ENCODE measurements at places on chromosomes 12 and 14. TPM values are rescaled to one million over a fixed set of nuclear protein-coding genes. Genes with fewer than 3 reads are reported as not detected.

MDM1 gene
- total RNA-seq = 28.2 TPM

ARHGDIB gene
- 1.5 TPM for total RNA-seq

TMEM19 gene
- 31.1 TPM for total RNA-seq

PPP1R36 gene
- total RNA-seq = 1.1 TPM

MANSC4 gene
- not detected for total RNA-seq

ACOT4 gene
- 1.8 TPM for total RNA-seq

ISM2 gene
- not detected for total RNA-seq

FAM161B gene
- total RNA-seq = 5.6 TPM

SPX gene
- total RNA-seq = 2.9 TPM

PCED1B gene
- total RNA-seq = 0.29 TPM

COX8C gene
- not detected for total RNA-seq

PPFIA2 gene
- total RNA-seq = 3.3 TPM

IRAK3 gene
- total RNA-seq = 3.6 TPM

CLEC7A gene
- under 0.01 TPM for total RNA-seq

CD163 gene
- total RNA-seq = under 0.01 TPM

ZDHHC22 gene
- total RNA-seq = not detected

IFI27L2 gene
- total RNA-seq = 76.7 TPM

DAO gene
- total RNA-seq = not detected

CMKLR1 gene
- 9.8 TPM for total RNA-seq

IFT81 gene
- total RNA-seq = 18.5 TPM

SETD1B gene
- 5.8 TPM for total RNA-seq

CCDC177 gene
- not detected for total RNA-seq
